Glomerular endothelial cell (primary cell): ENCODE measurements at places on chromosomes 13 and 19.

DNA sequence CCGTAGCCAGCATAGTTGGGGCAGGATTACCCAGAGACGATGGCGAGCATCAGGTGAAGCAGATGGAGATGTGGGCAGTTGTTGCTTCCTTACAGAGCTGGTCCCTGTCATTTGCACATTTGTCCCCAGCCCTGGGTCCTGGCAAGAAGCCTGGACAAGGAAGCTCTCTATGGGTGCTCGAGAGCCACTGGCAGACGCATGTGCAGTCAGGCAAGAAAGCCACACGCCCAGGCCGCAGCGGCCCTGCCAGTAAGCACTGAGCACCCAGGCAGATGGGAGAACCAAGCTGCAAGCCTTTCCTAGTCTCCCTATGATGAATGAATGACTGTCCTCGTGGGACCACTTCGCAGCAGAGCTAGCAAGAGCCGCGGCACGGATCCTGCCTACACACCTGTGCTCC lies 182.8 kb downstream of the FOXO1 start:
- DNase-seq, result no peak

DNA sequence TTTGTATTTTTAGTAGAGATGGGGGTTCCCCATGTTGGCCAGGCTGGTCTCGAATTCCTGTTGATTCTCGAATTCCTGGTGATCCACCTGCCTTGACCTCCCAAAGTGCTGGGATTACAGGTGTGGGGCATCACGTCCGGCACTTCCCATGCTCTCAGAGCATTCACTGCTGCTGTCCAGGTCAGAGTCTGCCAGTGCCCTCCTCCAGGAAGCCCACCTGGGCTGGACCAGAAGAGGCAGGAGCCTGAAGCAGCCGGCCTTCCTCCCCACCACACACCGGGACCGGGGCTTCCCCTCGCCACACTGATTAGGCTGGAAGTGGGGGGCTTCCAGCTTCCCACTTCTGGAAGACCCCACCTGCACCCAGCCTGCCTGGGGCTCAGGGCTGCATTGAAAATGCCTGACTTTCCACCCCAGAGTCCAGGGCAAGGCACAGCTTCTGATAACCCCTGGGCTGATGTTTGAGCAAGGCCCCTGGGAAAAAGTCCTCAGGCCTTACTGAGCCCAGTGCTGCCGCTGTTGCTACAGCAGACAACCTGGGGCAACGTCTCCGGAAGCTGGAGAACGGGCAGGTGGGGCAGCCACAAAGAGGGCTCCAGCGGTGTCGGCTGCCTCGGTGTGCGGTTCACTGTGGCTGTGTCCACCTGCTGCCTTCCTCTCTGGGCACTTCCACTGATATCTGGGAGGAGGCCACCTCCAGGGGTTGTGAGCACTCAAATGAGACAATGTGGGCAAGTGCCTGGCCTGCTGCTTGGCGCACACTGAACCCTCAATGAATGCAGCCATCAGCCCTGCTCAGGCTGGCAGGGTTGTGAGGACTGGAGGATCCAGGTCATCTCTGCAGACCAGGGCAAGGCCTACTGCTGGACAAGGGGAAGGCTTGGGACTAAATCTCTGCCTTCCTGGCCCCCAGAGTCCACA lies 22.6 kb downstream of the CEBPA start:
- no peak for DNase-seq

DNA sequence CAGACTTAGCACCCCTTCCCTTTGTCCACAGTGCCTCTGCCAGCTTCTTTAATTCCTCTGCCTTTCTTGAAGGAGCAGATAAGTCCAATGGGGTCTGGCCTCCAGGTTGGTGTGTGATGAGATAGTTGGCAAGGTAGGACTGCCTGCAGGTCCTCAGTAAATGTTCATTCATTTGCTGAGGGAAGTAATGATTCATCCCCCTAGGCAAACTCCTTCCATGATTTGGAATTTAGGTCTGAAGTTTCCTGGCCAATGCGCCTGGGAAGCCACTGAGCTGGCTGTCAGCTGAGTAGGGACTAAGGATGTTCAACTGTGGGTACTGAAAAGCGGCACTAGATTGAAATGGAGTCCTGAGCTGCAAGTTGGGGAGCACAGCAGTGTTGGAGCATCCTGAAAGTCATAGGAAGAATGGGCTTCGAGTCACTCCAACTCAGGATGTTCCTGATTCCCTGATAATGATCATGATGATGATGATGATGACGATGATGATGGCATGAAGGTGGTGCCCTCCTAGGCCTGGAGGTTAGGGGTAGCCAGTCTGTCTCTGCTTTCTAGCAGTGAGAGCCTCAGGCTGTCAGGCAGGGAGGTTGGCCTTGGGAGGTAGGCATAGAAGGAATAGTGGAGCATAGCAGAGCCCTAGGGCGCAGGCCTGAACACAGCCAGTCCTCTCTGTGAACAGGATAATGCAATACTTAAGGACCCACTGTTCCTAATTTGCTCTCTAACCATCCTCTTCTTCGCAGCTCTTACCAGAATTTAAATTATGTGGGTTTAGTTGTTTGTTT lies 44.7 kb downstream of the COL4A2 start:
- no peak for DNase-seq

DNA sequence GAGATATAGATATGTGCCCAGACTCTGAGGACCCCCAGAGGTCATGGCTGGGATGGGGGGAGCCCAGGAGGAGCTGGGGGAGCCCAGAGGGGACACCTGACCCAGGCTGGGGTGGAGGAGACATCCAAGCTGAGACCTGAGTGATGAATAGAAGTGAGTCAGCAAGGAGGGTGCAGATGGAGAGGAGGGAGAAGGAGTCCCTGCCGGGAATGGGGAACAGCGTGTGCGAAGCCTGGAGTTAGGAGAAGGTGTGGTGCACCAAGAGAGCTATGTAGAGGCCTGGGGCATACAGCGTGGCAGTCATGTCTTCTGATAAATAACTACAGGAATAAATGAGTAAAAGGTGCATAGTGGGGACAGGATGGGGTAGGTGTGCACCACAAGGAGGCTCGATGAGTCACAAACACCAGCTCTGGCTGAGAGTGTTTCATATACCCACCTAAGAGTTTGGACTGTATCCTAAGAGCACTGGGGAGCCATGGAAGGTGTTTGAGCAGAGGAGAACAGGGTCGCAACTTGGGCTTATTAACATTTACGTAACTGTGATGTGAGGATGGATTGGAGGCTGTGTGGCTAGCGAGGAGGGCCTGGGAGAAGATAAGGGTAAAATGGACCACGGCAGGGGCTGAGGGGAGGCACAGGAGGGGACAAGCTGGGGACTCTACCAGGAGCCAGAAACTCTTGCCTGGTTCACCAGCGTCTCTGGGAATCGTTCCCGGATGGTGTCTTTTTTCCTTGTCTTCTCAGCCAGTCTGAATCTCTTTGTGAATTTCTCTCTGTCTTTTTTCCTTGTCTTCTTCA lies 1.4 kb downstream of the CEACAM18 start:
- no peak for DNase-seq

- no peak for DNase-seq
Observed at GRCh38 chr13:77356155-77356554, 29.3 kb upstream of the MYCBP2 start.

DNA sequence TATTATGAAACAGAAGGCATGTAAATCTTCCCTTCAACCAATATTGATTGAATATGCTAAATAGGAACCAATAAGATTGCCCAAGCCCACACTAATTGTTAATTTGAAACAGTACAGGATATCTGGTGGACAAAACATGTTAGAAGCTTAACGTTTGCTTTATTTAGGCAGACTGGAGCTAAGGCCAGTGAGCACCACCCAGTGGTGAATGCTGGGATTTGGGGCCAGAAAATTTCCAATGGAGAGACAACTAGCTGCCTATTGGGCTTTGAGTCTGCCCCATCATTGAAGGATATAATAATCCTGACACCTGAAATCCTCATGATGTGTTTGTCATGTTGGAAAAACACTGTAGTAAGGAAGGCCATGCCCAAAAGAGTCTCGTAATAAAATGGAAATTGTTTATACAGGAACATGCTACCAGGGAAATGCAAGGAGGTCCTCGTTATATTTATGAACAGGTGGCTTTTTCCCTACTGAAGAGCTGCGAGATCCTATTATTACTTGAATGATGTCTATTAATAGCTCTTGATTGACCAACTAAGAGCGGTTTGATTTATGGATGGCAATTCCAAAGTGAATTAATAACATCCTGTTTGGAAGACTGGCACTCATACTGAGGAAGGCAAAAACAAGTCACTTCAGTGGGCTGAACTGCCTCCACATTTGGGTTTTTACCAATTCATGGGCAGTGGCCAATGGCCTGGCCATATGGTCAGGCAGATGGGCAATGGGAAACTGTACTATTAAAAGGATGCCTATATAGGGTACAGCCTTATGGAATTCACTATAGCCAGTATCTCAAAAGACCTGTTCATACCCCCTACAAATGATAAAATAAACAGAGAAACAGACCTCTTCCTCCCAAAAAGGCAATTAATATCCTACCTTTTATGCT lies 8.7 kb downstream of the SIGLECL1 start:
- peak; percentile 10 for DNase-seq

DNA sequence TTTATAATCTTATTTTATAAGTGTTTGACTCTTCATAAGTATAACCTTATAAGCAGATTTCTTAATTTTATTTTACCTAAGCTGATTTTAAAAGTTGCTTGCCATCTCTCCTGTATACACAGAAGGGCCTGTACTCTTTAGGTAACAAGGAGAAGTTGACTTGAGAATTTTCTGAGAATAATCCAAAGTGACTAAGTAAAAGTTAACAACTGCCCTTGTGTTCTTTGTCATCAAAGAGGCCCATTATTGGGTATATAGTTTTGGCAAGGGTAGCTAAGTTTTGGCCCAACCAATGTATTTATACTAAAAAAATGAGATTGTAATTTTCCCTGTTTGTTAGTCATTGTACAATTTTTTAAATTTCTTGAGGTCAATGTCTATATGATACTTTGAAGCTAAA lies 3.2 kb downstream of the LCP1 start:
- DNase-seq, result no peak

- no peak for DNase-seq
Observed at GRCh38 chr13:75299913-75300862, 181.8 kb downstream of the TBC1D4 start.

DNA sequence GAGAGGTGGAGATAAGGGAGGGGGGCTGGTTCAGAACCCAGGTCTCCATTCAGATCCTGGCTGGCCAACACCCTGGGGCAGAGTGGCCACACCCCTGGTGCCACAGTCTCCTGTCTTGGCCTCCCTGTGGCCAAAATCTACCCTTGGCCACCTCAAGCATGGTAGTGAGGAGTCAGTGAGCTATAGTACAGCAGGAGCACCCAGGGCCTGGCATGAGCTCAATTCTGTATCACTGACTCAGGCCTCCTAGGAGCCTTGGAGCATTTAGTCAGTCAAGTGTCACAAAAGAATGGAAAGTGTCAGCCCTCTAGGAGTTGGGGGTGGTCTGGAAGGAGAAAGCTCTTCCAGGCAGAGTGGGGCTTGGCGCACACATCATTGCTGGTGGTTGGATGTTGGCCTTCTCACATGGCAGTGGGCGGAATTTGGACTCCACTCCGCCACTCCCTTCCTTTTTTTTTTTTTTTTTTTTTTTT lies 6.6 kb upstream of the CD79A start:
- no peak for DNase-seq

- no peak for DNase-seq
Observed at GRCh38 chr19:12782424-12783290, 7.3 kb upstream of the HOOK2 start.

- DNase-seq, result peak; percentile 72
Observed at GRCh38 chr19:39833464-39834286, at the start of gene DYRK1B. TSS of gene DYRK1B (minus strand) at chr19:39834162. CDS start at chr19:39831867, 2,295 bp downstream.

DNA sequence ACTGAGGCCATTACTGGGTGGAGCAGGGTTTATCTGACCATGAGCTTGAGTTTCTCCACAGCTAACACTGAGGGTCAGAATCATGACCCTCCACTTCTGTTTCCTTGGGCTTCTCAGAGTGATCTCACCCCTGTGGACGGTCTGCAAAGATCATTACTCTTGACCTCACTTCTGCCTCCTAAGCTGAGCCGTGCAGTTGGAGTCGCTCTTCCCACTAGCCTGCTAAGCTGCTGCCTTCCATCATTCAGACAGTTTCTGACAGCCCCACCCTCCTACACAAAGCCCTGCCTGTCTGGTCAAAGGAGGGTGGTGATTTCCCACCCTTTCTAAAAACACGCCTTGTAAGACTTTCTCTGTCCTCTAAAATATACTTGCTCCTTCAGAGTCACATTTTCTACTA lies 9.3 kb upstream of the FRY start:
- DNase-seq, result no peak

GRCh38 chr13:113020323-113021080 lies 51.5 kb downstream of the MCF2L start:
- DNase-seq, result no peak

GRCh38 chr13:104872153-104872552 lies 1663.3 kb downstream of the EFNB2 start:
- DNase-seq, result no peak

DNA sequence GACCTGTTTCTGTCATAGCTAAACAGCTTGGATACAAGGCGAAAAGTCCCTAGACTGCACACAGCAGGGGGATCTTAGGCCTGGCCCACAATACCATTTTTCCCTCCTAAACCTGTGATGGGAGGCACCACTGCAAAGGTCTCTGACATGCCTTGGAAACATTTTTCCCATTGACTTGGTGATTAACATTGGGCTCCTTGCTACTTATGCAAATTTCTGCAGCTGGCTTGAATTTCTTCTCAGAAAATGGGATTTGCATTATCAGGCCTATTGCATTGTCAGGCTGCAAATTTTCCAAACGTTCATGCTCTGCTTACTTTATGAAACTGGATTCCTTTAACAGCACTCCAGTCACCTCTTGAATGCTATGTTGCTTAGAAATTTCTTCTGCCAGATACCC lies 136.2 kb upstream of the TSHZ3 start:
- DNase-seq, result no peak

GRCh38 chr13:80824229-80824628 lies 483.3 kb upstream of the SPRY2 start:
- no peak for DNase-seq

GRCh38 chr13:20565115-20565736 lies 1.7 kb upstream of the IFT88 start:
- no peak for DNase-seq

GRCh38 chr19:40365613-40366401 lies 17.3 kb downstream of the PLD3 start:
- no peak for DNase-seq

DNA sequence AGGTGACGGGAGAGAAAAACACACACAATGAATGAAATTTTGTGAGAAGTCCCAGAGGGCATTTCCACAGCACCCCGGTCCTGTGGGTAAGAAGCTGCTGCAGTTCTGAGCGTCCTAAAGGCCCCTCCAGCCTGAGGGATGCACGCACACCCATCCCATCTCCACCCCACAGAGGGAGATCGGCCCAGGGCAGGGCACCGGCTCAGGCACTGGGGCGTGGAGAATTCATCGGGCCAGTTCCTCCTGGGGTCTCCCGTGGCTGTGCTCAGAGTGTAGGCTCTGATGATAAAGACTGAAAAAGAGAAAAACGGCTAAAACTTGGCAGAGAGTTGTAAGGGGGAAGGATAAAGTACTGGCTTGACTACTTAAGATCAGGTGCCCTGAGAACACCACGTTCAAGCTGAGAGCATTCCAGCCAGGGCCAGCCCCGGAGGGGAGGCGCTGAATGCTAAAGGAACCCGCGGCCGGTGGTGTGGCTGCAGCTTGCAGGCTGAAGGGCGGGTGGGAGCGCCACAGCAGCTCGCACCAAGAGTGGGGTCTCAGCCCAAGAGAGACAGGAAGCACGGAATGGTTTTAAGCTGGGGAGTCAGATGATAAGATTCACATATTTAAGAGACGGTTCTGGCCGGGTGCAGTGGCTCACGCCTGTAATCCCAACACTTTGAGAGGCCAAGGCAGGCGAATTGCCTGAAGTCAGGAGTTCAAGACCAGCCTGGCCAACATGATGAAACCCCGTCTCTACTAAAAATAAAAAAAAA lies 121.9 kb upstream of the SPACA7 start:
- no peak for DNase-seq
